ENCODE measurements at places on chromosomes 2 and 18. TPM values are rescaled to one million over a fixed set of nuclear protein-coding genes. Genes with fewer than 3 reads are reported as not detected.
A peak's percentile ranks its signal among the peaks of the same experiment; 100 is the strongest.

GRCh38 chr18:22765896-22766295, 167.2 kb upstream of the RBBP8 start:
- DNase-seq = no peak

GRCh38 chr2:69682525-69682924, 39.0 kb upstream of the AAK1 start:
- DNase-seq = no peak

GRCh38 chr2:24287171-24287570, 73.2 kb downstream of the ITSN2 start:
- peak; percentile 35 for DNase-seq

GRCh38 chr2:147789720-147790119, 55.1 kb upstream of the ACVR2A start:
- no peak for DNase-seq

GRCh38 chr2:46831051-46831868, 84.3 kb downstream of the MCFD2 start:
- DNase-seq = no peak

CYRIA gene
- total RNA-seq = 1.8 TPM

OTOS gene
- total RNA-seq = not detected
